ENCODE measurements at places on chromosomes 13 and 19. TPM values are rescaled to one million over a fixed set of nuclear protein-coding genes. Genes with fewer than 3 reads are reported as not detected.

GRCh38 chr13:95385798-95386197 lies 84.5 kb upstream of the ABCC4 start:
- no peak for DNase-seq

GRCh38 chr13:66675620-66676019 lies 554.5 kb downstream of the PCDH9 start:
- no peak for DNase-seq

- DNase-seq: no peak
Measured at GRCh38 chr19:17926044-17926443, 6.8 kb upstream of the CCDC124 start.

GRCh38 chr13:107767119-107767518 lies 448.2 kb downstream of the LIG4 start:
- no peak for DNase-seq

TLE6 gene
- total RNA-seq: 0.75 TPM

DNA sequence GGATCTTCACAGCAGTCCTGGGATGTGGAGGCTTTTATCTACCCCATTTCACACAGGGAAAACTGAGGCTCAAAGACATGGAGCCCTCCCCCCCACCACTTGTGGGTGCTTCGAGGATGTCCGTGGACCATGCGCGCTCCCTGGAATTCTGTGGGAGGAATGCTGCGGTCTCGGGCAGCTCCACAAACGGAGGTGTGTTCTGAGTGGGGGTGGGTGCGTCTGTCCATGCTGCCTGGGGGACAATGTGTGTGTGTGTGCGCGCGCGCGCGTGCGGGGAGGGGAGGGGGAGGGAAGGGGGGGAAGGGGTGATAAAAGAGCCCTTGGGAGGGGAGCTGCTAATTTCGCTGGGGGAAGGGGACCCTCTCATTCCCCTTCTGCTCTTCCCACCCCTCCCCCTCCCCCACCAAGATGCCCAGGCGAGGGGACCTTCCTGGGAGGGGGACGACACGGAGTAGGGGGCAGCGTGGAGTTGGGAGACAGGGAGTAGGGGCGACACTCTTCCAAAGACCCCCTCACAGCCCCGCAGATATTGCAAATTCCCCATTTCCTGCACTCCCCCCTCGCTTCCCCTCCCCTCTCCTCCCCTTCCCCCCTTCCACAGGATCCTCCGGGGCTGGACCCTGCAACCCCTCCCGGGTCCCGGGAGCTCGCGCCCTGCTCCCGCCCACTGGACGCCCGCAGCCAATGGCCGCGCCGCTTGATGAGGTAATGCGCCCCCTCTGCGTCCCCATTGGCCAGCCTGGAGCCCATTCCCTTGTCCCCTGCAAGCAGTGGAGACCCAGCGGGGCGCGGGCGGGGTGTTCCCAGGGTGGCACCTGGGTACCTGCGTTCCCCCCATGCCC lies 18.9 kb upstream of the ZNRF4 start:
- no peak for DNase-seq

CGB7 gene
- not detected for total RNA-seq

DNA sequence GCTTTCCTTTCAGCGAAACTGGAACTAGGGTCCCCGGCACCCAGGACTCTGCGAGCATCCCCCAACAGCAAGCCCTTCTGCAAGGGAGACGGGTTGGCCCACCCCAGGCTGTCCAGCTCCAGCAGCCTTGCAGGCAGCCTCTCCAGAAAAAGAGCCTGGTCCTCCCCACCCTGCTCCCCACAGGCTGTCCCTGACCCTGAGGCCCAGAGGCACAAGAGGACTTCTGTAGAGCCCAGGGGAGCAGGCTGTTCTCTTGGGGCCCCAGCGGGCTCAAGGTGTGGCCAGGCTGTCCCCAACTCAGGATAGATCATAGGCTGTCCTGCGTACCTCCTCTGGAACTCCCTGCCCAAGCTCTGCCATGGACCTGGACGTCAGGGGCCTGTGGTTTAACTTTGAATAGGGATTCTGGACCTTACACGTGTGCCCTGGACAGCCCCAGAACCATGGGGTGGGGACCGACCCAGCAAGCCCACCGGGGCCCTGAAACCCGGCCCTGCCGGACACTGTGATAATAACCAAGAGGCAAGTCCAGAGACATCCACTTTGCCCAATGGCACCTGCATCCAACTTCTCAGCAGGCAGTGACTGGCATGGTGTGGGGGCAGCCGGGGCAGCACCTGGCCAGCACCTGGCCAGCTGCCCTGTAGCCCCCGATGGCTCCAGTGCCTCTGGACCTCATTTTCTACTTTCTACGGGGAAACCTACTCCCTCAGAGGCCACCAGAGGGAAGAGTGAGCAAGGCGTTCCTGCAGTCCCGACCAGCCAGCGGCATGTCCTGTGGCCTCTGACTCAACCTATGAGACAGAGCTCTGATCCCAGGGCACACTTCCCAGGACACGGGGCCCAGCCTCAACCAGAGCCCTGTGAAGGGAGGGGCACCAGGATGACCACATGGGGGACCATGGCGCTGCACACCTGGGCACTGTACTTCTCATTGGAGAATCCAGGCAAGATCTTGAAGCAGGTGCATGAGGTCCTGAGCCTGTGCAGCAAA lies 50.9 kb upstream of the TPM4 start:
- DNase-seq: no peak

DNA sequence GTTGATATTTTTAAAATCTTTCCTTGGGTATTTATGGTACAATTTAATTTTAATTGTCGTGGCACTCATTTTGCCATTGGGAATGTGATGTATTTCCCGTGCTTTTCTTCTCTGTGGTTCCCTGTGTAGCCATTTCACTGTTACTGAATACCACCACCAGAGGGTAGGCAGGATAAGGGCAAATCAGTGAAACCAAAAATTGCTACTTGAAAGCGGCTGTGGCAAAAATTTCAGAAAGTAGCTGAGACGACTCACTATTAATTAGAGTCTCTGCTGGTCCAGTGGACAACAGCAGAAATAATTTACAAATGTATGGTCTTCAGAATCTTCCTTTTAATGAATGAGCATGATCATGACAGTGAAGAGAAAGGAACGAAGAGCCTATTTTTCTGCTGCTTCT lies 34.4 kb upstream of the MIR17HG start:
- no peak for DNase-seq

DNA sequence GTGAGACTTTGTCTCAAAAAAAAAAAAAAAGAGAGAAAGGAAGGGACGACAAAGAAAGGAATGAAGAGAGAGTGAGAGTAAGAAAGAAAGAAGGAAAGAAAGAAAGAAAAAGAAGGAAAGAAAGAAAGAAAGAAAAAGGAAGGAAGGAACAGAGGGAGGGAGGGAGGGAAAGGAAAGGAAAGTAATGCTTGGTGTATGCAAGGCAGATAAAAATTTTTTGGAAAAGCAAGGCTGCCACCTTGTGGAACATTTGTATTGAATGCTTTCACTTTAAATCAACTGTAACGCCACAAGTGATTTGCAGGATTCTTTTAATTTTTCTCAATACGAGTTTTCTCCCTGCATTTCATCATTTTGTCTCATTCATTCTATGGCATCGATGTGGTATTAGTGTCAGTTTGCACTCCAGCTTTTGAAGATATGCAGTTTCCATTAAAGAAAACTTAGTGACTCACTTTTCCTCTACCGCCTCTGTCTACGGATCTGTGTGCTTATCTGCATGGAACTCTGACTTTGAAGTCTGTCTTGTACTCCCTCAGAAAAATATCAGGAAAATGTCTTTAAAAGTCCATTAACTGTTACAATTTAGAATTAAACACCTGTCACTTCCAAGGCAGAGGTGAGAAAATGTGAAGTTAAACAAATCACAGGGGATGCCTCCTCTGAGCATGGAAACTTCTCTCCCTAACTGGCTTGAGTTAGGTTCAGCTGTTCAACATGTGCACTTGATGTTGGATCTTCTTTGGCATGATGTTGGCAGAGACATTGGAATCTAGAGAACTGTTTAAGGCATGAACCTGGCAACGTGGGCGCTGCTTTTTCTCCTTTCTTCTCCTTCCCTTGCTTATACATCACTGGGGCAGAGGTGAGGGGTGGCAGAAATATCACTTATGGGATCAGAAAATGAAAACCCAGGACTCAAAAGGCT lies 20.0 kb upstream of the ZDHHC20 start:
- no peak for DNase-seq

TGFBR3L gene
- 6.8 TPM for total RNA-seq

- DNase-seq: no peak
Measured at GRCh38 chr19:51709575-51709974, 14.2 kb downstream of the HAS1 start.

GRCh38 chr19:2148482-2149135 lies 2.8 kb downstream of the AP3D1 start:
- no peak for DNase-seq

DNA sequence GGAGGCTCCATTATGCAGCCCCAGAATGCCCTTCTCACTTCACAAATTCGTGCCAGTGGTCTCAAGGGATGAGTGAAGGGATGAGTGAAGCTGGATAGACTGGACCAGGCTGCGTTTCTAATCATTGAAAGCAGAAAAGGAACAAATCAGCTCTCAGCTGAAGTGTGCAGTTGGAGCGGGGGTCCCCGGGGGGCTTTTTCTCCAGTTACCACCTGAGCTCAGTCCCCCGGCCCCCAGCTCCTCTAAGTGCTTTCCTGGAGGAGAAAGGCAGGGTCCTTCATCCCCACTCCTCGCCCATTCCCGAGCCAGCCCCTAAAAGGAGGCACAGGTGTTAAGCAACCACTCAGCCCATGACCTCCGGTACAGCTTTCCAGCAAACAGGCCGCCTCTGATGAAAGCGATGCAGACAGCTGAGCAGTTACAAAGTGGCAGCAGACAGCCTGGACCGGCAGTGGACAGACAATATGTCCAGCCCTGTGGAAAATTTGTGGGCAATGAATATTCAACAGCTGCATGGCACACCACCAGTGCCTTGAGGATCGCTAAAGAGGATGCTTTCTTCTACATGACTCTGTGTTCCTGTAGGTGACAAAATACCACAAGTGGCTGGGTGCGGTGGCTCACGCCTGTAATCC lies 110.7 kb upstream of the UBL3 start:
- no peak for DNase-seq

DNA sequence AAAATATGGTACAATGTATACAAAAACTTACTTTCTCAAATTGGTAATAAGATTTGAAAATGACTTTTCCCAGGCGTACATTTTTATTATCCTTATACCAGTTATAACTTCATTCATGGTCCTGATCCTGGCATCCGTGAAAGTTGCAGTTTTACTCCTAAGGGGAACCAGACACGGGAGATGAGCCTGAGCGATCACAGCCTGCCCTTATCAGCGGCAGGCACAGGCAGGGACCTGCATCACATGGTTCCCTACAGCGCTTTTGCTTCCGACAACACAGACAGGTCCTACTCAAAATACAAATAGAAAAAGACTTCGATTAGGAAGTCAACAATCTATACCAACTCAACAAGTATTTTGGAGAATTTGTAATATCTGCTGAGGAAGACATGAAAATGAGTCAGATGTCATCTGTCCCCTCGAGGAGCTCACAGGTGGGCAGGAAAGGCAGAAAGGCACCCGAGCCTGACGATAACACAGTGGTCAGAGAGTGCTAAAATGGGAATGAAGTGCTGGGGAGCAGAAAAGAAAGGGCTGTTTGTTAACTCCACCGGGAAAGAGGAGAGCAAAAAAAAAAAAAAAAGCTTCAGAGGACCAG lies 93.4 kb downstream of the ABCC4 start:
- DNase-seq: no peak

IL17D gene
- total RNA-seq: 6.3 TPM

- no peak for DNase-seq
Measured at GRCh38 chr13:58324161-58324560, 692.6 kb downstream of the PCDH17 start.

GRCh38 chr13:72221276-72221962 lies 354.4 kb upstream of the DACH1 start:
- no peak for DNase-seq

- no peak for DNase-seq
Measured at GRCh38 chr19:34260771-34261173, 6.4 kb downstream of the GARRE1 start.

GRCh38 chr19:44627631-44628030 lies 14.3 kb downstream of the IGSF23 start:
- no peak for DNase-seq

TMEM145 gene
- not detected for total RNA-seq

- no peak for DNase-seq
Measured at GRCh38 chr19:12886651-12886968, 391 bp downstream of the KLF1 start.

IER2 gene
- 43.2 TPM for total RNA-seq

DNA sequence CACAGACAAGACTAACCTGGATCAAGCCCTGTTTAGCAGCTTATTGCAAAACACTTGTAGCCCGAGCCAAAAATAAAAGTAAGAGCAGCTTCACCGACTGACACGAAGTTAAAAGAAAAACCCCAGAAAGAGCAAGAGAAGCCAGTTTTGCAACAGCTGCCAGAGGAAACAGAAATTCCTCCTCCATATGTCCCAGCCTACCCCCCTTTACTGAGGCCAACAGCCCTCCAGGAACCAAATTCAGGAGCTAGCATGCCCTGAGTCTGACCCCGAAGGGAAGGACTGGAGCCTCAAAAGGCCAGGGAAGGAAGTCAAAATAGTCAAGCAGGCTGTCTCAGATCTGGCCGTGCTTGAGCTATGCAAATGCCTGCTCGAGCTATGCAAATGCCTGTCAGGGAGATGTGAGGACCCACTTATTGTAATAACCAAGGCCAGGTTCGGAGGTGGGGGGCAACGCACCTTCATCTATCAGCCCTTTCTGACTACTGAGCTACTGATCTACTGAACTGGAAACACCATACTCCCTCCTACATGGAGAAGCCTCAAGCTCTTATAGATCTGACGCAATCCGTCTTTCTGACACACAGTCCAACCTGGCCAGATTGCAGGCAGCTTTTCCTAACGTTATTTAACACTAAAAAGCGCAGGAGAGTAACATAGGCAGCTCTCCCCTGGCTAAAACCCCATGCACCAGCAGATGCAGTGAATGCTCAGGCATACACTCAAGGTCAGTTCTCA lies 6.7 kb downstream of the SIGLEC11 start:
- DNase-seq: no peak

DNA sequence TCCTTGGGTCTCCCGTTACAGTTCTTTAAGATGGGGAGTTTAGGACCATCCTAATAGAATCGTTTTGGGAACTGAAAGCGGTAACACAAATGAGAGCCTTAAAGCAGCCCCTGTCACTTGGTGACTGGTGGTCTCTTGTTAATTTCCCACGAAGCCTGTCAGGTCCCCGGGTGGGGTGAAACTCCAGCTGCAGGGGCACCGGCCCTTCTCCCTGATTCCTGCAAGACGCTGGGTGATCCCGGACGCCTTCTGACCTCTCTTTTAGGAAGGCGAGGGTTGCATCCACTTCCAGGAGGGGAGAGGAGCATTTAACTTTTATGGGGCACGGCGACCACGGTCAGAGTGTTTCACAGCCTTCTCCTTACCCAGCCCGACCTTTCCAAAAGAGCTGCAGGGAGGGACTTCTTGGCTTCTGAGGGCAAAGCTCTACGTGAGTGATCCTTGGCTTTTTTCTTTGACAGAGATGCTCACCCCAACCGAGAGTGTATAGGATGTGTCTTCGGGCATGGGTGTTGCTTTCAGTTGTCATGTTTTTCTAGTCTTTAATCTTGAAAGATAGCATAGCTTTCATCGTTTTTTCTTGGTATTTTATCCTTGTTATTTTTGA lies 688 bp downstream of the ZNF225 start:
- DNase-seq: no peak
